Stimulated activated memory B cell treated with anti-CD40 and anti-IgM and Interleukin-4, amounts not matched to agents 10 μg/mL and 1 μg/mL and 100 μg/mL, for 72 hours (primary cell): ENCODE measurements at places on chromosomes 13 and 19.

- no peak for ATAC-seq
Measured at GRCh38 chr19:48127561-48127960, 16.9 kb upstream of the PLA2G4C start.

DNA sequence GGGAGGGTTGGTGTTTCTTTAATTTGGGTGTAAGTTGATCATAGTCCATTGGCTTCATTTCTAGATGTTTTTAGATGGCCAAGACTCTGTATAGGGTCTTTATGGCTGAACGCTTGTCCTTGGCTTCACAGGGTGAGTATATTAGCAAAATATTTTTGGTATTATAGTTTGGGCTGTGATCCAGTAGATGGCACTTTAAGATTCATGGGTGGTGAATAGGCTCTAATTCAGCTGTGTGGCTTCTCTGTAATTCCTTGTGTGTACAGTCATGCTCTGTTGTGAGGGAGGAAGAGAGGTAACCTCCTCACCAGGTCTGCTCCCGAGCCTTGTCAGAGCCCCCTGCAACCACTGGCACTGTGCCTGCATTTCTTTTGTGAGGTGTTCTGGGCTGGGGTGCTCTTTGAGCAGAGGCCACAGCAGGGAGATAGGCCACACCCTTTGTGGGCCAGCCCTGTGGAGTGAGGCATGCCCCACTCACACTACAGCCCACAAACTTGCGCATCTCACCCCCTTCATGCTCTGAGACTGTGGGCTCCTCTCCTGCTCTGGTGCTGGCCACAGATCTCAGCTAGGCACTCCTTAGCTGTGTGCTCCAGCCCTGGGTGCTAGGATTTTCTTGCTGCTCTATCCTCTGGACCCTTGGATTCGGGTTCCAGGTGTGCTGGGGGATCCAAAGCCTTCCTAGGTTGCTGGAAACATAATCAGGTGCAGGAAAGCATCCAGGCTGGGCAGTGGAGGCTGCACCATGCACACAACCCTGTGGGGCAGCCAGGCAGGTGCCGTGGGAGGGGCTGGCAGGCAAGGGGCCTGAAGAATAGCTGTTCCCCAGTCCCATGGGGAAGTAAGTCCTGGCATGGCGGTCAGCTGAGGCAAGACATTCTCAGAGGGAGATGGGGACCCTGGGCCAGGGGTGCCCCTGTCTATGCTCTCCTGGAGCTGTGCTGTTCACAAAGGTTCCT is 193.9 kb downstream of the GPC5 start:
- ATAC-seq: peak; percentile 16

DNA sequence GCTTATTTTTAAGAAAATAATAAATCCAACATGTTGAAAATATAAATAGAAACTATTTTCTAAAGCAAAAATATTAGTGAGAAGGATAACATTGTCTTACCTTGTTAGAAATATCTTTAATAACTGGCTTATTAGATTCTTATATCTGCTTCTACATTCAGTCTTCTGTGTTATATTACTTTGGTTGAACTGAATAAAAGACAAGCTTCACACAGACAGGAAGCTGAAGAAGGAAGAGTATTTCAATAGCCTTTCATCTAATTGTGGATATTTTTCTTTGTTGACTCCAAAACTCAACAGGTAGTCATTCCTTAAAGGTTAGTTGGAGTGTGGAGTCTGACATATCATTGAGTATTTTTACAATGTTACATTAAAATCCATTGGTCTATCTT is 10.9 kb downstream of the SETDB2 start:
- no peak for ATAC-seq

DNA sequence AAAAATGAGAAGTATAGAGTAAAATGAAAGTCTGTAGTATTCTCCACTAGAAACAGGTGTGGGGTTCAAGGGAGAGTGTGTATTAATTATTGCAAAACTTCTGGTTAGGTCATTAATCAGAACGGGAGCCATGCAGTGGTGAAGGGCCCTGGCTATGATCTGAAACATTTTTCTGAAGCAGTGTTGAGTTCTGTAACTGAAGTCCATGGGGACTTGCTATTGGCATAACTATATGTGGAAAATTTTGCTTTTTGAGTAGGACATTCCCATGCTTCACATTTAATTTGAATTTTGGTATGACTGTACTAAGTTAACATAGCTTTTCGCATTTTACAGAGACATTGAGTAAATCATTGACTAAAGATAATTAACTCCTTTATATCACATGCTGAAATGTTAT is 67.5 kb downstream of the LRCH1 start:
- no peak for ATAC-seq

DNA sequence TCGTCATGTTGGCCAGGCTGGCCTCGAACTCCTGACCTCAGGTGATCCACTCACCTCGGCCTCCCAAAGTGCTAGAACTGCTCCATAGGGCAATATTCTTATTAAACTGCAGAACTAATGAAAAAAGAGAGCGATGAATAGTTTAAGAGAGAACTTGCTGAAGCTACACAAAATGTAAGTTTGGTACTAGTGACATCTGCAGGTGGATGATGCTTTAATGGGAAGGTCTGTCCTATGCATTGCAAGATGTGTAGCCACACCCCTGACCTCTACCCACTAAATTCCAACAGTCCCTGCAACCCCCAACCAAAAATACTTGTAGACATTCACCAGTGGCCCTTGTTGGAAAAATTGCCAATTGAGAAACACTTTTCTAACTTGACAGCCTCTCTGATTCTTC is 117.8 kb downstream of the NALCN start:
- ATAC-seq: no peak

DNA sequence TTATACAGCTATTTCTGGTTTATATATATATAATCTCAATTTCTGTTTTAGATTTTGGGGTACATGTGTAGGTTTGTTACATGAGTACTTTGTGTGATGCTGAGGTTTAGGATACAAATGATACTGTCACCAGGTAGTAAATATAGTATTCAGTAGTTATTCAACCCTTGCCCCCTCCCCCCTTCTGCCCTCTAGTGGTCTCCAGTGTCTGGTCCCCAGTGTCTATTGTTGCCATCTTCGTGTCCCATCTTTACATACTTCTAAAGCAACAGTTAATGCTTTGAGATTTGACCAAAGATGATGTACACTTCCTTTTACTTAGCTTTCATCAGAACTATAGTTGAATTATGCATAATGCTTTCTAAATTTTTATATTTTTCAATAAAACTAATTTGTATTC is 1623.4 kb upstream of the PRR20A start:
- ATAC-seq: no peak

- ATAC-seq: no peak
Measured at GRCh38 chr19:9836021-9836420, 903 bp downstream of the PIN1 start.

GRCh38 chr19:18961767-18962620 is 21.0 kb upstream of the HOMER3 start:
- no peak for ATAC-seq

DNA sequence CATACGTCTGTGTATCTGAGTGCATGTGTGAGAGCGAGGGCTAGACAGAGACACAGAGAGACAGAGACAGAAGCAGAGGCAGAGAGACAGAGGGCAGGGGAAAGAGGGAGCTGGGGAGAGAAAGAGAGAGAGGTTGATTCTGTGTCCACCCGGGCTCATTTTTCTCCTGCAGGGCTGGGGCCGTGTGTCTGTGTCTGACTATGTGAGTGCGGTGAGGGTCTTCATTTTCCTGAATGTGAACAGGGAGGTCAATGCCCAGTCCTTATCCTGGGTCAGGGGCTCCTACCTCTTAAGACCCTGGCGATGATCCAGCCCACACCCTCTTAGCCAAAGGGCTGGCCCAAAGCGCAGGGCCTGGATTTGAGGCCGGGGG is 17.7 kb downstream of the LRRC4B start:
- no peak for ATAC-seq

- no peak for ATAC-seq
Measured at GRCh38 chr13:41394166-41394565, 63.2 kb upstream of the RGCC start.

DNA sequence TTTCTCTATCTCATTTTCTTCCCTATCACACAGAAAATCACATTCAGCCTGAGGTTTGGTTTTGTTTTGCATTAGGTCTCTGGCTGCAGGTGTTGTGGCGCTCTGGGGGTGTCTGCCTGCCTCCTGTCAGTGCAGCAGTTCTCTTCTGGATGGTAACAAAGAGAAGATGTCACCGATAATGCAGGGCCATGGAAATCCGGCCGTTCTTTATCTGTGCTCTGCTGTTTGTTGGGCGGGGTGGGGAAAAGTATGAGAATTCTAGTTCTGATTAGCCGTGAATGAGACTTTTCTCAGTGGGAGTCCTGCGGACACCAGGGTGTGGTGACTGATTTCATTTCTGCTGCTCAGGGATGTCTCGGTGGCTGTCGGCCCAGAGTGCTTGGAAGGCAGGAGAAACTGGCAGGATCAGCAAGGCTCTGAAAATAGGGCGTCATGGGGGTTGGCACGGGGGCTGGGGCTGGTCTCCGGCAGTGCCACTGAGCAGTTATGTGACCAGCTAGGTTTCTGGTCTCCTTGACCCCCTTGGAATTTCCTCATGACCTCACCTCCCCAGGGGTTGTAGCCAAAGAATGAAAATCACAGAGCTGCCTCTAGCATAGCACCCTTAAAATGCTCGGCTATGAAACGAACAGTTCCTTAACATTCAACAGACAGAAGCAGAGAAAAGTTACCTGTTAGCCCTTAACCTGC is 5.0 kb downstream of the RNF113B start:
- no peak for ATAC-seq

DNA sequence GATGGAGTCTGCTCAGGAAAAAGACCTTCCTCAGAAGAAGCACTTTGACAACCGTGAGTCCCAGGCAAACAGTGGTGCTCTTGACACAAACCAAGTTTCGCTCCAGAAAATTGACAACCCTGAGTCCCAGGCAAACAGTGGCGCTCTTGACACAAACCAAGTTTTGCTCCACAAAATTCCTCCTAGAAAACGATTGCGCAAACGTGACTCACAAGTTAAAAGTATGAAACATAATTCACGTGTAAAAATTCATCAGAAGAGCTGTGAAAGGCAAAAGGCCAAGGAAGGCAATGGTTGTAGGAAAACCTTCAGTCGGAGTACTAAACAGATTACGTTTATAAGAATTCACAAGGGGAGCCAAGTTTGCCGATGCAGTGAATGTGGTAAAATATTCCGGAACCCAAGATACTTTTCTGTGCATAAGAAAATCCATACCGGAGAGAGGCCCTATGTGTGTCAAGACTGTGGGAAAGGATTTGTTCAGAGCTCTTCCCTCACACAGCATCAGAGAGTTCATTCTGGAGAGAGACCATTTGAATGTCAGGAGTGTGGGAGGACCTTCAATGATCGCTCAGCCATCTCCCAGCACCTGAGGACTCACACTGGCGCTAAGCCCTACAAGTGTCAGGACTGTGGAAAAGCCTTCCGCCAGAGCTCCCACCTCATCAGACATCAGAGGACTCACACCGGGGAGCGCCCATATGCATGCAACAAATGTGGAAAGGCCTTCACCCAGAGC is 16.2 kb upstream of the ZNF544 start:
- ATAC-seq: no peak

DNA sequence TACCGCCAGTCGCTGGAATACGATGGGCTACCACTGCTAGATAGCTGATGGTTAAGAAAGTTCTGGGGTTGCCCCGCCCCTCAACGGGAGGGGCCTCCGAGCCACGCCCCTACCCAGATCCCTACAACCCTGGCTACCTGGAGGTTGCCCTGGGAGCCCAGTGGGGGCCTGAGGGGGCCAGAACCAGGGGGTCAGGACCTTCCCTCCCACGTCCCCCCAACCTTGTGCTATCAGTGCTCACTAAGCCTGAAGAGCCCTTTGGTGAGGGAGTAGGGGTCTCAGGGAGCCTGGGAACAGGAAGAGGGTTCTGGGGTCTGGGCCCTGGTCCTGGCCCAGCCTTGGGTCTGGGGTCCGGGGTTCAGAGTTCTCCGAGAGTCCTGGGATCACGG is 8.9 kb downstream of the OCEL1 start:
- peak; percentile 80 for ATAC-seq

DNA sequence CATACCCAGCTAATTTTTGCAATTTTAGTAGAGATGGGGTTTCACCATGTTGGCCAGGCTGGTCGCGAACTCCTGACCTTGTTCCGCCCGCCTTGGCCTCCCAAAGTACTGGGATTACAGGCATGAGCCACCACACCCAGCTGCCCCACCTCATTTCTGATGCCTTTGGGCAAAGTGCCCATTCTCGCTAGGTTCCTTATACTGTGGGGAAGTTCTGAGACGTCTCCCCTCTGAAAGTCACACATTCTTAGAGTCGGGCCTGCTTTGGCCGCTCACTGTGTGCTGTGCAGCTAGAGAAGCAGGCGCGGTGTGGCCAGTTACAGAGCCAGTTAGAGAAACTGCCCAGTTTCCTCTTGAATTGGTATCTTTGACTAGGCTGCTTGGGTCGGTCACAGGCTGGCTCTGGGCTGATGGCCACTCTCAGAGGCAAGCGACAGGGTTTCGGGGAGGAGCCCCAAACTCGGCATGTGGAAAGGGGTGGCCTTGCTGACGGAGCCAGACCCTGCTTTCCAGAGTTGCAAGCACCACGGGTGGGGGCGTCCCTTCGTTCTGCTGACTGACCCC is 18.0 kb downstream of the PRAM1 start:
- no peak for ATAC-seq

DNA sequence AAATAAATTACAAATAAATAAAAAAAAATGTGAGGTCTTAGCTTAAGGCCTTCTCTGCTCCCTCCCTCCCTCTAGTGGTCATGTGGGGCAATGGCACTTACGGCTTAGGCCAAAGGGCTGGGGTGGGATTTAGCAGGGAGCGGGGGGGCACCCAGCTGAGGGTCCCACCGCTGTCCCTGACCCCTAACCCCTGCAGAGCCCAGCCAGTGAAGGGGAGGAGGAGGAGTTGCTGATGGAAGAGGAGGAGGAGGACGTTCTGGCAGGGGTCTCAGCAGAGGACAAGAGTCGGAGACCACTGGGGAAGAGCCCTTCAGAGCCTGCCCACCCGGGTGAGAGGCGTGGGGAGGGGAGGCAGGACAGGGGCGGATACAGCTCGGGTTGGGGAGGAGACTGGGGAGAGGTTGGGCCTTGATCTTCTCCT is 9.3 kb downstream of the MPND start:
- ATAC-seq: peak; percentile 67

GRCh38 chr13:66219506-66219905 is 1010.6 kb downstream of the PCDH9 start:
- no peak for ATAC-seq

- ATAC-seq: no peak
Measured at GRCh38 chr13:38888309-38888708, 102.3 kb downstream of the STOML3 start.

DNA sequence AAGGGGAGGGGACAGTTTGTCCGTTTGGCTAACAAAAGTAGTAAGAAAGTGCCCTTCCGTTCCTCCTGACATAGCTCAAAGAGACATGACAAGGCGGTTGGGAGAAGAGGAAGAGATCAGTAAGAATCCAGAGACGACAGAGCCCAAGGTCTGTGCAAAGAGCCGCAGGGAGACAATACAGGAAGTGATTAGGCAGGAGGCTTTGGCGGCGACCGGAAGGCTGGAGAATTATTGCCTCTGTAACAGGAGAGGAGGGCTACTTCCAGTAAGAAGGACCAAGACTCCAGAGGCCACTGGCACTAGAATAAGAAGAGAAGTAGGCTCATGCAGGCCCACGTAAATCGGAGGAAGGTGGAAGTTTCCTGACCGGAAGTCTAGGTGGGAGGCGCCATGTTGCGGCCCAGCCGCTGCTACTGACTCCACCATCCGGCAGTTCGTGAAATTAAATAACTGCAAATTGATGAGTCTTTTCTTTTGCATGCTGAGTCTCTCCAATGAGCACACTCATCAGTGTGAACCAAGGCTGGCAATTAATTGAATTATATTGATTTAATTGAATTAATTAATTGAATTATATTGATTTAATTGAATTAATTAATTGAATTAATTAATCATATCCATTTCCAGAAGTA is 9.9 kb downstream of the RFX2 start:
- peak; percentile 41 for ATAC-seq
